Right renal cortex interstitium (tissue), 3 donors: ENCODE measurements at places on chromosomes 2 and 18.

- no peak for DNase-seq
These were observed 248.2 kb downstream of the TMX3 start for GRCh38 chr18:68466672-68467071.

GRCh38 chr18:50192995-50193795 is 1.8 kb downstream of the MYO5B start:
- DNase-seq: no peak

- no peak for DNase-seq
These were observed 119.8 kb downstream of the PLEKHM3 start for GRCh38 chr2:207905546-207905945.

- no peak for DNase-seq
These were observed 47.7 kb downstream of the PLCL1 start for GRCh38 chr2:197852108-197852507.

- no peak for DNase-seq
These were observed at the start of gene PIEZO2 for GRCh38 chr18:11149441-11150270. PIEZO2 (minus strand) TSS chr18:11149569; CDS start chr18:11148588, 981 bp downstream.

DNA sequence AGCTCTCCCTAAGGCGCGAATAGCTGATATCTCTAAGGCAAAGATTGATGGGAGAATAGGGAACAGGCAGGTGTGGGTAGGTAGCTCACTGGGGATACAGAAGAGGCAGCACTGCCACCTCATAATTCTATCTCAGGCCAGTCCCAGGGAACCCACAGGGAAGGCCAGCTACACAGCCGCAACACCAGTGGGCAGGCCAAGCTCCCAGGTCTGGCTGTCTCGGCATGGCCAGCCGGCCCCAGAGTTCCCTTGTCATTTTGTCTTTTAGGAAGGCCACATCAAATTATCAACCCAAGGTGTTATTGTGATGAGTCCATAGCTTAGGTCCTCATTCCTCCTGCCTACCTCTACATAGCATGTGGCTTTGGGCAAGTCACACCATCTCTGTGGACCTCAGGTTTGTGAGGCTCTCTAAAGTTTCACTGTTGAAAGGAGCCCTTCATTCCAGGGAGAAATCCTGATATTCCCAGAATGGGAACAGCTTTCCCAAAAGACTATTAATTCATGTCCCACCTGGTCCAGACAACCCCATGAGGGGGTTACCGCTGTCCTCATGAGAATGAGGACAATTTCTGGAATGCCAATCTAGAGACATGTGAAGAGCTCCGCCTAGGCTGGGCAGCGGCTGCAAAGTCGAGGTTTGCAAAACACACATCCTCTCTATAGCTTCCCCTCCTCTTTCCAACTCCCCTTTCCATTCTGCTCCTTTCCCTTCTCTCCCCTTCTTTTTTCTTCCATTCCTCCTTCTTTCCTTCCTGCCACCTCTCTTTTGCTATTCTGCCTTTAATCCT is 287.1 kb upstream of the ID2 start:
- no peak for DNase-seq
